SJCRH30 (cell line): ENCODE measurements at places on chromosomes 3 and 15. TPM values are rescaled to one million over a fixed set of nuclear protein-coding genes. Genes with fewer than 3 reads are reported as not detected.

DNA sequence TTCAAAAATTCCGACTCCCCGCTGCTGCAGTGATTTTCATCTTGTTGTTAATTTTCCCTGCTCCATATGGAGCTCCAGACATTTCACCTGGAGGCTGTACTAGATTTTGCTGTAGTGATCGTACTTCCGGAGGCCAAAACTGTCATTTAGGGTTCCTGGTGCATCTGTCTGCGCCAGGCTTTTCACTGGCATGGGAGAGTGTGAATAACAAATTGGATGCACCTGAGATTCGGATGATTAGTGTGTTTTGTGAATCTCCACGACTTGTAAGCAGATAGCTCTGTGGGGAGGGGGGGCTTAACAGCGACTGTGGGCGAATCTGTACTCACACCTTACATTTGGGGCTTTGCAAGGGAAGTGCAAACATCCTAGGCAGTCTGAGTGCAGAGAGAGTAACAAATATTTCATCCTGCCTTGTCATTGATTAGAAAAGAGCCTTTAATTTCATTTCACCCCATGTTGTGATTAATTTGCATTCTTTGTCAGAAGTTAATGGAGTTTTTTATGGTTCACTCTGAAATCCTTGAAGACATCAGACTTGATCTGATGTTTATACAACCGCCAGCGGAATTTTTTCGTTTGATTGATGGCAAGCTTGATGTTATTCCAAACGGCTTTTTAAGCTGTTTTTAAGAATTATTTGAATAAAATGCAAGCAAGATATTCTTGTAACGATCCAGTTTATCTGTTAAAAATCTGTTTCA is 92.5 kb upstream of the SKOR1 start:
- H3K4me1 ChIP-seq, result peaks cover 4% of the 10 kb centered on the region; the same call in 1 of the 2 replicates
- no peaks in the 10 kb centered on the region for H3K27me3 ChIP-seq
- H3K4me3 ChIP-seq, result no peak overlapping the region
- no peak overlapping the region for H3K27ac ChIP-seq
- no peak for DNase-seq

GRCh38 chr3:85170646-85171045 is 211.9 kb downstream of the CADM2 start:
- no peak overlapping the region for H3K4me3 ChIP-seq
- DNase-seq, result no peak
- H3K4me1 ChIP-seq, result 0 out of 2 replicates have a peak, but pooled peaks cover 3% of the 10 kb centered on the region
- no peaks in the 10 kb centered on the region for H3K36me3 ChIP-seq
- H3K27me3 ChIP-seq, result no peaks in the 10 kb centered on the region
- H3K27ac ChIP-seq, result no peak overlapping the region

DNA sequence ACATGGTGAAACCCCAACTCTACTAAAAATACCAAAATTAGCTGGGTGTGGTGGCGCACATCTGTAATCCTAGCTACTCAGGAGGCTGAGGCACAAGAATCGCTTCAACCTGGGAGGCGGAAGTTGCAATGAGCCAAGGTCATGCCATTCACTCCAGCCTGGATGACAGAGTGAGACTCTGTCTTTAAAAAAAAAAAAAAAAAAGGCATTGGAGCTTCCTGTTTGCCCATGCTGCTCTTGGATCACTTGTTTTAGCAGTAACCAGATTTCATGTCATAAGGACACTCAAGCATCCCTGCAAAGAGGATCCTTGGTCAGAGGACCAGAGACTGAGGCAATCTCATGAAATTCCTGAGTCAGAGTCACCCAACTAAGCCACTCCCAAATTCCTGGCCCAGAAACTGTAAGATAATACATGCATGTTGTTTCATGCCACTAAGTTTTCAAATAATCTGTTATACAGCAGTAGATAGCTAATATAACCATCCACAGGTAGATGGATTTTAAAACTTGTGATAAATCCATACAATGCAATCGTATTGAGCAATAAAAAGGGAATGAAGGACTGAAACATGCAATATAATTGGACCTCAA is 82.0 kb upstream of the XXYLT1 start:
- H3K27ac ChIP-seq, result no peak overlapping the region
- no peak for DNase-seq
- H3K4me3 ChIP-seq, result no peak overlapping the region
- no peaks in the 10 kb centered on the region for H3K27me3 ChIP-seq
- H3K4me1 ChIP-seq, result no peaks in the 10 kb centered on the region

GRCh38 chr3:110814170-110815007 is 257.2 kb upstream of the NECTIN3 start:
- DNase-seq, result peak; percentile 72
- peak overlapping the region; percentile 79 for H3K27ac ChIP-seq
- H3K36me3 ChIP-seq, result no peaks in the 10 kb centered on the region
- H3K27me3 ChIP-seq, result no peaks in the 10 kb centered on the region
- H3K4me1 ChIP-seq, result peaks cover 21% of the 10 kb centered on the region

- no peaks in the 10 kb centered on the region for H3K27me3 ChIP-seq
- H3K4me3 ChIP-seq, result no peak overlapping the region
- H3K27ac ChIP-seq, result no peak overlapping the region
- no peaks in the 10 kb centered on the region; the same call in 1 of the 2 replicates for H3K4me1 ChIP-seq
Measured at GRCh38 chr3:126921085-126921824, 61.7 kb upstream of the PLXNA1 start.

DNA sequence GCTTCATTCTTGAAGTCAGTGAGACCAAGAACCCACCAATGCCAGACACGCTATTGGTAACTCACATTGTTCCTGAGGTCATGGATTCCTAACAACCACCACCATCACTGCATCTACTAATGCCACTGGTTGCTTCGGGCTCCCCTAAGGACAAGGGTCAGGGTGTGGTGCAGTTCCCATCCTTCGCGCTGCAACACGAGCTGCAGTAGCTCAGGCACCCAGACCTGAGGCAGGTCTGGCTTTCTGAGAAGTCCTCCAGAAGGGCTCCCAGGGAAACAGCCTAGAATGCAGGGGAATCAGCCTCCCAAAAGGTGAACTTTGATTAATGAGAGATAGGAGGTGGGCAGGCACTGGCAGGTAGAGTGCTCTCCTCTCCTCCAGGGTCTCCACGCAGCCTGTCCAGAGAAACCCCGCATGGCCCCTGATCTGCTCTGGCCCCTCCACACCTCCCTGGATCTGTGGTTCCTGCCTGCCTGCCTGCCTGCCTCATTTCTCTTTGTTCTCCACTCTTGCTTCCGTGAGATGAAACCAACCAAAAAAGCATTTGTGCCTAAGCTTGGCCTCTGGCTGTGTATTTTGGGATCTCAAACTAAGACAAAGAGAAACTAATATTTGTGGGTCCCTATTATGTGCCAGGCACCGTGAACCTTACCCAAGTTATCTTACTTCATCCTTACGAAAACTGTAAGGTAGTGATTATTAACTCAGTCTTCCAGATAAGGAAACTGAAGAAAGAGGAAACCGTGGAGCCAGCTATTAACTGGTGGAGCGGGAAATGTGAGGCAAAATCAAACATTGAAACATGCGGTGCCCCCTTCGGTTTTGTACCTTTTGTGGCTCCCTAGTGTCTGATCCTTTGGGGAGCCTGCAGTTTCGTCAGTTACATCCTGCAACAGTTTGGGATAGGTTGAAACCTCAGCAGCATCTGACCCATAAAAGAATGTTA is 43.9 kb upstream of the USP3 start:
- H3K4me3 ChIP-seq, result no peak overlapping the region
- H3K4me1 ChIP-seq, result peaks cover 16% of the 10 kb centered on the region

DNA sequence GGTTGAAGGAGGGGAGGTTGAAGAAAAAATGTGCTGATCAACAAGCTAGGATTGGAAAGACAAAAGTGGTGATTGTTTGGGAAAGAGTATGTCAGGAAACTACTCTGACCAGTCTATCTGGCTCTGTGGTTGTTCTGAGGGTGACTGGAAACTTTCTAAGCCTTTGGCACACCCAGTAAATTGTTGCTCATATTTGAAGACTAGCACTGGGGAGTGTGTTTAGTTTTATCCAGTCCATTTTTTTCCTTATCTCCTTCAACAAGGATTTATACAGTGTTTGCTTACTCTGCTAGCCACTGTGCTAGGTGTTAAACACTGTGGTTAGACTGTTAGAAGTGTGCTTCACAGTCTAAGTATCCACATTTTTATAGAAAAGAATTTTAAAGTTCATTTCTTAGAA is 28.8 kb downstream of the PPM1L start:
- H3K4me3 ChIP-seq, result no peak overlapping the region
- H3K4me1 ChIP-seq, result no peaks in the 10 kb centered on the region
- no peak for DNase-seq
- H3K27me3 ChIP-seq, result no peaks in the 10 kb centered on the region
- H3K36me3 ChIP-seq, result no peaks in the 10 kb centered on the region
- H3K27ac ChIP-seq, result no peak overlapping the region

DNA sequence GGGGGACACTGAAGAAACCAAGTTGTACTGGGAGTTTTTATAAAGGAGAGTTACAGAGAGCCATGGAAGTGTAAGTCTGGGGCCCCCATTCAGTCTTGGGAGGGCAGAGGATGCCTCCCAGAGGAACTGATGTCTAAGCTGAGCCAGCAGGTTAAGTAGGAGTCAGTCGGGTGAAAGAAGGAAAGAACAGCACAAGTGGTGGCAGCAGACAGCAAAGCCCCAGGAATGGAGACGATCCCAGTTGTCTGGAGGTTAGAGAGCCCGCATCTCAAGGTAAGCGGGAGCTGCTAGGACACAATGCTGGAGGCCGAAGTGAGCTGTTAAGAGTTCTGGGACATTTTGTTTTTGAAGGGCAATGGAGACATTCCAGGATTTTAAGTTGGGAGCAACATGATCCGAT is 88.8 kb downstream of the TAMM41 start:
- DNase-seq, result no peak
- no peaks in the 10 kb centered on the region for H3K36me3 ChIP-seq
- H3K4me3 ChIP-seq, result no peak overlapping the region
- H3K4me1 ChIP-seq, result peaks cover 4% of the 10 kb centered on the region; the same call in 1 of the 2 replicates
- 0 out of 2 replicates have a peak, but pooled peaks cover 19% of the 10 kb centered on the region for H3K27me3 ChIP-seq

DNA sequence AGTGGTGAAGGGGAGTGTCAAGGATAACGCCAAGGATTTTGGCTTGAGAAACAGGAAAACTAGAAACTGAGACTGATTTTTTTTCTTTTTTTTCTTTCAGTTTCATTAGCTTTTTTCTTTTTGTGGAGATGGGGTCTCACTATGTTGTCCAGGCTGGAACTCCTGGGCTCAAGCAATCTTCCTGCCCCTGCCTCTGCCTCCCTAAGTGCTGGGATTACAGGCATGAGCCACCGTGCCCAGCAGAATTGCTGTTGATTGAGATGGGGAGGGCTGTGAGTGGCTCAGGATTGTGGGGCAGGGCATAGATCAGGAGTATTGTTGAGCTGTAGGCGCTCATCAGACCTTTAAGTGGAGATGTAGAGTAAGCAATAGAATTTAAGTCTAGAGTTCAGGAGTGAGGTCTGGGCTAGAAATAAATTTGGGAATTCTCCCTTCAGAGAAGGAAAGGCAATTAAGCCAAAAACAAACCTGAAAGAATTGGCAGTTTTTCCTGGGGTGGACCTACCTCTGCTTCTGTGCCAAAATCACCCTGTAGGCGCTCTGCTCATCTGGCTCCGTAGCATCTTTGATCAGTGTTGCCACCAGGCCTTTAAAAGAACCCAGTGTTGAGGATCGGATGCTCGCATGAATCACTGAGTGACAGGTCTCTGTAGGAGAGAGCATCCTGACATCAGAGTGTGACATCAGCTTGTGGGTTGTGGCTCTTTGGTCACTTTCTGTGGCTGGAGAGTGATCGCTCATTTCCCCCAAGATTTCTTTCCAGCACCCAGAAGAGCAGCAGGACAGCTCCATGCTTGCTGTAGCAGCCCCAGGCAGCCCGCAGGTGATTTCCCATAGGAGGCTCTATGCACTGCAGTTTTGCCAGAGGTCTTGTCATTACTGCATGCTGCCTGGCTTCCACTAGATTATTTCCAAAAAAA is 15.8 kb downstream of the ABHD17C start:
- no peak for DNase-seq
- H3K4me3 ChIP-seq, result no peak overlapping the region
- H3K36me3 ChIP-seq, result no peaks in the 10 kb centered on the region
- no peaks in the 10 kb centered on the region for H3K27me3 ChIP-seq
- H3K27ac ChIP-seq, result no peak overlapping the region
- no peaks in the 10 kb centered on the region for H3K4me1 ChIP-seq

- no peak for DNase-seq
- H3K27me3 ChIP-seq, result no peaks in the 10 kb centered on the region
- no peaks in the 10 kb centered on the region for H3K4me1 ChIP-seq
- H3K4me3 ChIP-seq, result no peak overlapping the region
Measured at GRCh38 chr15:96978937-96979473, 648.5 kb downstream of the NR2F2 start.

DNA sequence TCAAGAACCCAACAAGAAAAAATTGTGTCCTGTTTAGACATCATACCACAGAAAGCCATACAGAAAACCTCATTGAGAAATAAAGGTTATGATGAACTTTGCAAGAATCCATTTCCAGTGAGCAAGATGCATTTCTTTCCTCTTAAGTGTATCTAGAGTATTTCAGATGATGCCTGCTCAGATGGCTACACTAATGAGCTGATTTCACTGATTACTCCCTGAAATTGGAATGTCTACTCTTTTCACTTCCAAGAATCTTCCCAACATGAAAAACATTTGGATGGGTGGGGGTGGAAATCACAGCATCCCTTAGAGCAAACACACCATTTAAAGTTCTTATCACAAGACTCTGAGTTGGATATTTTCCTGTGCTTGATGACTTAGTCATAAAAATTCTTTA is 41.4 kb upstream of the IL12A start:
- H3K4me3 ChIP-seq, result no peak overlapping the region
- no peaks in the 10 kb centered on the region for H3K4me1 ChIP-seq
- no peaks in the 10 kb centered on the region for H3K27me3 ChIP-seq
- H3K27ac ChIP-seq, result no peak overlapping the region
- no peaks in the 10 kb centered on the region for H3K36me3 ChIP-seq

DNA sequence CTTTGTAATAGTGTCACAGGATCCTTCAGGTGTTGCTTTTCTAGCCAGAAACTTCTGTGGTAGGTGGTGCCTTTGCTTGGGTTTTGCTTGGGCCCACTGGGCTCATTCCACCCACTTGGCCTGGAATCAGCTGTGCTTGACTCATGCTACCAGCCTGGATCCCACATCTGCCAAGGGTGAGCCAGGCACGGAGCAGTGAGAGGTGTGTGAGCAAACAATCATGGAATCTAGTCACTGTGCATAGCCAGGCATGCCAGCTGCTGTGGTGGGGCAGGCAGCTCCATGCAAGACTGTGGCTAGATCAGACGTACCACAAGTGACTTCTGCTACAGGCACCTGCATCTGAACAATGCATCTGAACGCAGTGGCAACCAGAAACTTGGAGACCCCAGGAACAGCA is 275.9 kb downstream of the UBE2E2 start:
- H3K4me1 ChIP-seq, result peaks cover 21% of the 10 kb centered on the region
- no peak overlapping the region for H3K4me3 ChIP-seq
- no peaks in the 10 kb centered on the region for H3K36me3 ChIP-seq
- H3K27me3 ChIP-seq, result no peaks in the 10 kb centered on the region
- no peak overlapping the region for H3K27ac ChIP-seq
- no peak for DNase-seq

Gene FAM227B
- total RNA-seq, result 8.5 and 9.7 TPM in 2 replicates

Gene C2CD4A
- 0.04 and 0.10 TPM in 2 replicates for total RNA-seq
